ENCODE measurements at places on chromosomes 16 and 17.

DNA sequence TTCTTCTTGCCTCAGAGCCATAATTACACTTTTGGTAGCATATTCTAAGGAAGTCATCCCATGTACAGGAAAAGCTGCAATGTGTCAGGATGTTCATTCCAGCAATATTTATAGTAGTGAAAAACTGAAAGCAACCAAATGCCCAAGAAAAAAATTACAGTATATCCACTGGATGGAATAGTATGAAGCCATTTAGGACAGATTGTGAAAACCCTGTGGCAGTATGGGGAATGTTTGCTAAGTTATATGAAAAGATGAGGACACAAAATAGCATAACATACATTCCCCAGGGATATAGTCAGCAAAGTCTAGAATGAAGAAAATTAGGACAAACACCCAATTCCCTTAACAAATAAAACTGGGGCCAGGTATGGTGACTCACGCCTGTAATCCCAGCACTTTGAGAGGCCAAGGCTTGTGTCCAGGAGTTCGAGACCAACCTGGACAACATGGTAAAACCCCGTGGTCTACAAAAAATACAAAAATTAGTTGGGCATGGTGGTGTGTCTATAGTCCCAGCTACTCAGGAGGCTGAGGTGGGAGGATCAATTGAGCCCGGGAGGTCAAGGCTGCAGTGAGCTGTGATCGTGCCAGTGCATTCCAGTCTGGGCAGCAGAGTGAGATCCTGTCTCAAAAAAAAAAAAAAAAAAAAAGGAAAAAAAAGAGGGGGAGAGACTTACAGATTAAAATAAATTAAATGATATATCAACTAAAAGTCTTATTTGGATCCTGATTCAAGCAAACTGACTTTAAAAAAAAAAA is 2.3 kb downstream of the LRRC3C start:
- DNase-seq: no peak

DNA sequence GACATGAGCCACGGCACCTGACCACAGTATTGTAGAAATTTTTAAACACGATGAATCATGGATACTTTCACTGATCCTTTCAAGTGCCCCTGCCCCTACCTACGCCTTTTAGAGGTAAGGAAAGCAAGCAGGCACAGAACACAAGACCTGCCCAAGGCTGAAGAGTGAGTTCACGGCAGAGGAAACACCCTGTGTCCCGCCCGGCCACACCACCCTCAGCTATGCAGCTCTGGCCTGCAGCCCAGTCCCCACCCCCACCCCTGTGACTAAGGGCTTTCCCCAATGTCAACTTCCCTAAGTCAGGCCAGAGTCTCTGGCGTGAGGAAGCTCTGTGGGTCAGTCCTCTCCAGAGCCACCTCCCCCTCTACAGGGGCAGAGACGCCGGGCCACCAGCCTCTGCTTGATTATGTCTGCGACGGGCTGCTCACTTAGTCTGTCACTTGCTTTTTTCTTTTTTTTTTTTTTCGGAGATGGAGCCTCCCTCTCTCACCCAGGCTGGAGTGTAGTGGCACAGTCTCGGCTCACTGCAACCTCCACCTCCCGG is 8.4 kb downstream of the SLC16A5 start:
- no peak for DNase-seq

DNA sequence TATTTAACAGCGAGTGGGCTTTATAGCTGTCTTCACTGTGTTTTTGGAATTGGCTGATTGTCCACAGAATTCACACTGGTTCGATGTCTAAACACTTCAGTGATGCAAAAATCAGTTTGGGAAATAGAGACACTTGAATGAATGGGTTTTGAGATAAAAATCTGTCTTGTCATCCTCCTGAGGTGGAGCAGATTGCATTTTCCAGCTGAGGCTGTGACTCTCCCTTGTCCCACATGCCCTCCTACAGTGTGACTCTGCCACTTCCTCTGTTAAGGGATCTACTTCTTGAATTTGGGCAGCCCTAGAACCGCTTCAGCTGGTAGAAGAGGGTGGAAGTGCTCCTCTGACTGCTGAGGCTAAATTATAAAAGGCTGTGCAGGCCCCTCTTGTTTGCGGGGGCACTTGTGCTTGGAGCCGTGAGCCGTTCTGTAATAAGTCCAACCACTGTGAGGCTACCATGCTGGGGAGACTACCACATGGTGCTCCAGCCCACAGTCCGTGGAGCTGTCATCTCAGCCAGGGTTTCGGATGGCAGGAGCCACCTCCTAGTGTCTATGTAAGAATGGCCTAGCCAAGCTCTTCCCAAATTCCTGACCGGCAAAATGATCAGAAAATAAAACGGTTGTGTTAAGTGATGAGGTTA is 175.9 kb downstream of the SPECC1 start:
- no peak for DNase-seq

DNA sequence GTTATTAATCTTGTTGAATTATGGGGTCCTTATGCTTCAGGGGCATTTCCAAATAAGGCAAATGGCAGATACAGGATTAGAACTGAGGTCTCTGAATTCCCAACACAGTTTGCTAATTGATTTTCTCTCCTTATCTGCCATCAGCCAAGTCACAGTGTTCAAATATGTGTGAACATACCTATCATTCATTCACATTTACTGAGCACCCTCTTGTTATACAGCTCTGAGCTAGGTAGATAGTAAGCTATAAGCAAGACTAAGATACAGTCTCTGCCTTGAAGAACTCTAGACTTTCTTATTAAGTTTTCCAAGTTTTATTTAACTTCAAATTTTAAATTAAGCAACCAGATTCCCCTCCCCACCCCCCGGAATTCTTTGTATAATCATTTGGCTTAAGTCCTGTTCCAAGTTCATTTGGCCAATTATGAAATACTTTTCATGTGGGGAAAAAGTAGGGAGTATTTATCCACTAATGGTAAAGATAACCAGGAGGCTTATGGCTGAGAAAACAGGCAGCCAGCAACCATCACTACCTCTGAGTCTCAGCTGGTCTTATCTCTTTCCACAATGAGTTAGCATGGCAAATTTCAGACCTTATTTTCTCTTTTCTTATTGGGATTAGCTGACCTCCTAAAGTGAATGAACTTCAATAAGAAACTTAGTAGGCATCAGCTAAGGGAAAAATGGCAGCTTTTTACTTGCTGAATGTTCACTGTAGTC is 31.4 kb upstream of the CORO6 start:
- no peak for DNase-seq

- DNase-seq: no peak
Observed at GRCh38 chr16:21590796-21591195, 8.6 kb upstream of the METTL9 start.

DNA sequence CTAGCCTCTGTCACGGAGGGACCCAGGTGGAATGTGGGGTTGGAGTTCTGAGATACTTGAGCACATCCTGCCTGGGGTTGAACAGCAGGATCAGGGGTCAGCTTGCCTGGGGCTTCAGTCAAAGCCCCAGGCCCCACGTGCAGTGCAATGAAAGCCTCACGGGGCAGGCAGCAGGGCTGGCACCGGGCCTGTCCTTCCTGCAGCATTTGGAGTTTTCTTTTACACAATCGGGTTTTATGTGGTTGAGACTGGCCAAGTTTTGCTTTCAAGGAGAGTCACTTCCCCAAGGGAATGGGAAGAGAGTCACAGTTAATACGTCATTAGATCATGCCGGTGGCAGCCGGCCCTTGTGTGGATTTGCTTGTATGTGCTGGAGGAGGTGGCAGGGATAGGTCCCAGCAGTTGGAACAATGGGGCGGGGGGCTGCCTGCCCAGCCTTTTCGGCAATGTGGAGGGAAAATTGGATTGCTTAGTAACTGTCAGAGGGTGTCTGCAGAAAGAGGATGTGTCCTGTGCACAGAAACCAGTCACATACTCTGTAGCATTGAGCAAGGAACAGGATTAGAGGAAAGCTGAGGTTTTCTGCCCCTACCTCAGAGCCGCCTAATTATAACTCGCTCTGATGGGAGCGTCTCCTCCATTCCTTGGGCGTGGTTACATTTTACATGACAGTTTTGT is 4.5 kb downstream of the RMI2 start:
- peak; percentile 50 for DNase-seq

DNA sequence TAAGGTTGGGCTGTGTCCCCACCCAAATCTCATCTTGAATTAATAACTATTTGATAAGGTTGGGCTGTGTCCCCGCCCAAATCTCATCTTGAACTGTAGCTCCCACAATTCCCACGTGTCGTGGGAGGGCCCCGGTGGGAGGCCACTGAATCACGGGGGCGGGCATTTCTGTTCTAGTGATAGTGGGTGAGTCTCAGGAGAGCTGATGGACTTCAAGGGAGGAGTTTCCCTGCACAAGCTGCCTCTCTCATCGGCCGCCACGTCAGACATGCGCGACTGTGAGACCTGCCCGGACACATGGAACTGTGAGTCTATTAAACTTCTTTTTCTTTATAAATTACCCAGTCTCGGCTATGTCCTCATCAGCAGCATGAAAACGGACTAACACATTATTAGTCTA is 44.9 kb upstream of the METRNL start:
- DNase-seq: no peak

- no peak for DNase-seq
Observed at GRCh38 chr16:89936508-89936907, 12.0 kb upstream of the DEF8 start.

DNA sequence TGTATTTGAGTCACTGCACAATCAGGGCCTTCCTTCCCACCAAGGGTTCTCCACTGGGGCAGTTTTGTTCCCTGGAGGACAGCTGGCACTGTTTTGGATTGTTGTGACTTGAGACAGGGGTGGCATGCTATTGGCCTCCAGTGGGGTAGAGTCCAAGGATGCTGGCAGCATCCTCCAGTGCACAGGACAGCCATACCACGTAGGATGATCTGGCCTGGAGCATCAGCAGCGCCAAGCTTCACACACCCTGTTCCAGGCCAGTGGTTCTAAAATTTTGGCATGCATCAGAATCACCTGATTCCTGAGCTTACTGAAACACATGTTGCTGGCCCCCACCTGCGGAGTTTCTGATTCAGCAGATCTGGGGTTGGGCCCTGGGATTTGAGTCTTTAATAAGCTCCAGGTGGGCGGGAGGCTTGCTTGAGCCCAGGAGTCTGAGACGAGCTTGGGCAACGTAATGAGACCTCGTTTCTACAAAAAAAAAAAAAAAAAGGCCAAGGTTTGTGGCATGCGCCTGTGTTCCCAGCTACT is 83.2 kb downstream of the MGAT5B start:
- no peak for DNase-seq

GRCh38 chr17:32926183-32926582 is 1.8 kb upstream of the TMEM98 start:
- DNase-seq: no peak

- no peak for DNase-seq
Observed at GRCh38 chr17:51263006-51263405, 2.7 kb downstream of the UTP18 start.

DNA sequence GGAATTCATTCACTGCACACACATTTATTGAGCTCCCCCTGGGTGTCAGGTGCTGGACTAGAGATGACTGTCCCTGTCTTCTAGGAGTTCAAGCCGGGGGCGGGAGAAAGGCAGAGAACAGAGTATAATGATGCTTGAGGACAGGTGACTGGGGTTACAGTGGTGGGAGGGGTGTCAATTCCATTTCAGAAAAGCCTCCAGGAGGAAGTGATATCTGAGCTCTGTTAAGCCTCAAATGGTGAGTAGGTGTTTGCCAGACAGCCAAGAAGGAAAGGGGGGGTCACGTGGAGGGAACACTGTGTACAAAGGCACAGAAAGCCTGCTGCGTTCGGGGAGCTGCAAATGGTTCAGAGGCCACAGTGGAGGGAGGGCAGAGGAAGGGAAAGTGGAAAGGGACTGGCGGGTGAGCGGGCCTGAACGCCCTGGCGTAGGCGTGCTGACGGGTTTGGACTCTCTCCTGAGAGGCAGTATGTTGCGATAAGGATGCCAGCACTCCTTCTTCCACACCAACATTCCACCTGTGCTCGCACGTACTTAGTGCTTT is 9.7 kb upstream of the NXPH3 start:
- DNase-seq: peak; percentile 56

GRCh38 chr16:69927056-69927757 is 23.9 kb upstream of the CLEC18A start:
- no peak for DNase-seq
